ENCODE measurements at places on chromosomes 11 and 22.

DNA sequence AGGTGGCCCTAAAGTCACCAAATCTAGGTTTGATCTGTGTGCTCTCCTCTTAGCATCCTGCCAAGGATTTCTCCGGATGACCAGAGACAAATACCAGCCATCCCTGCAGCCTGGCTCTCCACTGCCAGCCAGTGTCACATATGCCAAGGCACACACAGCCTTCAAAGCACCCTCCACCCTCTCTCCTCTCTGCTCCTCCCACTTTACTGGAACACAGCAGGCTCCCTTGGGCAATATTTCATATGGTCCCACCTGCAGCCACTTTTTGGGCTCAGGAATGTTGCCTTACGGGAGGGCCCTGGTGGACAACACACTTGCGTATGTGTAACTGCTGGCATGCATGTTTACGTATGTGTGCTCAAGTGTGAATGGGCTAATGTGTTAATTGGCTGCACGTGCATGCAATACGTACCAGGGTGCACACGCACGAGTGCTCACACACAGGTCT lies 183.9 kb downstream of the CEP164 start:
- H3K4me3 ChIP-seq = no peak overlapping the region
- no peaks in the 10 kb centered on the region for H3K4me1 ChIP-seq
- no peak for DNase-seq
- H3K27ac ChIP-seq = no peak overlapping the region
- H3K36me3 ChIP-seq = no peaks in the 10 kb centered on the region
- peaks cover 63% of the 10 kb centered on the region for H3K27me3 ChIP-seq

DNA sequence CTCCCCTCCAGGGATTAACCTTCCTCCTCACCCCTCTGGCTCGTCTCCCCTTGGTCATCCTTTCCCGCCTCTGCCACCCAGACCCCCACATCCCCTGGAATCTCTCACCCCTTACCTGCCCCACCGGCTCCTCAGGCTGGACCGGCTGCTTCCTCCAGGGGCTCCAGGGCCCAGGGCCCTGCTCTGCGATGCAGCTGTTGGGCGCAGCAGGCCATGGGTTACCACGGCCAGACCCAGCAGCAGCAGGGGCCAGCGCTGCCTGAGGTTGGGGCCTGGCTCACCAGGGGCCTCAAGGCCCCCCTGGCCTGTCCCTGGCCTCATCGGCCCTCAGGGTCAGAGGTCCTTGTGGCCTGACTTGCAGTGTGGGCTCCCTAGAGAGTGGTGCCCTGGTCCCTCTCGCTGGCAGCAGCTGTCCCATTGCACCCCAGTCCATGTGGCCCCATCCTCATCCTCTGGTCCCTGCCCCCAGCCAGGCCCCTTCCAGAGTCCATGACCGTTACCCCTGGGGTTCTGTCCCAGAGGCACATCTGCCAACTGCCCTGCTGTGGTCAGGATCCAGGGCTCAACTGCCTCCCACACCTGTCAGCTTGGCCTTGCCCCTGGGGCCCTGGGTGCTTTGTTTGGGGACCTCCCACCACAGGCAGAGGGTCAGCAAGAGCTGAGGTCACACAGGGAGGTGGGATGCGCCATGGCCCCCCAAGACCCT lies at the start of gene IGLL1:
TSS of gene IGLL1 (minus strand) at position 421 of the 706 bp plus-strand sequence. CDS start at position 321, 100 bp downstream.
- no peaks in the 10 kb centered on the region for H3K4me1 ChIP-seq
- no peak within 1 kb of the TSS for H3K27ac ChIP-seq
- no peak for DNase-seq
- no peak within 1 kb of the TSS for H3K4me3 ChIP-seq
- H3K27me3 ChIP-seq = peaks cover 55% of the 10 kb centered on the region

- peaks cover 24% of the 10 kb centered on the region for H3K4me1 ChIP-seq
- H3K27ac ChIP-seq = peak overlapping the region; percentile 61
- no peak overlapping the region for H3K4me3 ChIP-seq
These were observed 76.9 kb downstream of the BCR start for GRCh38 chr22:23256986-23257888.

DNA sequence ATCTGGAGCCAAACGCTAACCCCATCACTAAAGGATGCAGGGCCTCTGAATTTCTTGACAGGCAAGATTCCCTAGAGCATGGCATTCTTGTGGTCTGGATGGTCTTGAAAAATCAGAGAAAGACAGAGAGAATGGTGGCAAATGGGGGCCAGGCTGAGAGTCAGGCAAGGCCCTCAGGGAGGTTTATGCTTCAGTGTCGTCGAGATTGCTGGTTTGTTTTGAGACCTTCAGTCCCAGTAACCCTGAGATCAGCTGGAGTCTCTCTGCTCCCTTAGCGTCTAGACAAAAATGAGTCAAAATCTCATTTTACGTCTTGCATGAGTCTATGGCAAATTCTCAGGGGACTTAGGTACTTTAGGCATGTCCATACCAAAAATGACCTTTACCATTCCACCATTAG lies 539.3 kb downstream of the SOX6 start:
- no peaks in the 10 kb centered on the region for H3K36me3 ChIP-seq
- no peak overlapping the region for H3K4me3 ChIP-seq
- no peak for DNase-seq
- no peak overlapping the region for H3K27ac ChIP-seq

- no peaks in the 10 kb centered on the region for H3K4me1 ChIP-seq
- H3K27me3 ChIP-seq = no peaks in the 10 kb centered on the region
- no peak for DNase-seq
- H3K36me3 ChIP-seq = peaks cover 36% of the 10 kb centered on the region
- H3K27ac ChIP-seq = no peak overlapping the region
These were observed 79.7 kb downstream of the DGCR2 start for GRCh38 chr22:19042285-19043120.

DNA sequence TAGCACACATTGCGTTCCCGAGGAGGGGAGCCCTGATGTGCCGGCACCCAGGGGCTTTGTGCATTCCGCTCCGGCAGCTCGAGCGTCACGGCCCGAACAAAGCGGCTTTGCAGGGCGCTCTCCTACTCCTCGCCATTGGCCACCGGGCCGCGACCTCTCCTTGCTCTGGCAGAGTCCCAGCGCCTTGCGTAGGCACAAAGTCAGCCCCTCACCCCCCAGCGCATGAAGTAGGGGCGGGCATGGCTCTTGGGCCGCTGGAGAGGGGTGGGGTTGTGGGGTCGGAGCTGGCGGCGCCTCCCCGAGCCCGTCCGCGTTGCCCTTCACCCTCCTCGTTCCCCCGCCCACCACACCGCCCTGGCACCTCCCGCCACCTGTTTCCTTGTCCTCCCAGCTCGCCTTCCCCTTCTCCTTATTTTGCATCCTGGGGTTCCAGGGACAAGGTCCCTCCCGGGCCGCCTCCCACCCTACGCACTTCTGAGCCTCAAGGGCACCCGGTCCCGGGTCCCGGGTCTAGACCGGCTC lies 753 bp upstream of the PPARA start:
- no peak for DNase-seq
- no peaks in the 10 kb centered on the region for H3K27me3 ChIP-seq
- peak overlapping the region; percentile 1 for H3K27ac ChIP-seq
- peaks cover 12% of the 10 kb centered on the region for H3K4me1 ChIP-seq

GRCh38 chr22:41822317-41823057 lies 10.4 kb upstream of the SREBF2 start:
- no peak for DNase-seq
- H3K4me3 ChIP-seq = no peak overlapping the region
- peaks cover 17% of the 10 kb centered on the region for H3K4me1 ChIP-seq

GRCh38 chr11:125626288-125626950 lies 1.5 kb downstream of the CHEK1 start:
- H3K36me3 ChIP-seq = peaks cover 7% of the 10 kb centered on the region
- H3K27me3 ChIP-seq = no peaks in the 10 kb centered on the region
- peak overlapping the region; percentile 90 for H3K27ac ChIP-seq

DNA sequence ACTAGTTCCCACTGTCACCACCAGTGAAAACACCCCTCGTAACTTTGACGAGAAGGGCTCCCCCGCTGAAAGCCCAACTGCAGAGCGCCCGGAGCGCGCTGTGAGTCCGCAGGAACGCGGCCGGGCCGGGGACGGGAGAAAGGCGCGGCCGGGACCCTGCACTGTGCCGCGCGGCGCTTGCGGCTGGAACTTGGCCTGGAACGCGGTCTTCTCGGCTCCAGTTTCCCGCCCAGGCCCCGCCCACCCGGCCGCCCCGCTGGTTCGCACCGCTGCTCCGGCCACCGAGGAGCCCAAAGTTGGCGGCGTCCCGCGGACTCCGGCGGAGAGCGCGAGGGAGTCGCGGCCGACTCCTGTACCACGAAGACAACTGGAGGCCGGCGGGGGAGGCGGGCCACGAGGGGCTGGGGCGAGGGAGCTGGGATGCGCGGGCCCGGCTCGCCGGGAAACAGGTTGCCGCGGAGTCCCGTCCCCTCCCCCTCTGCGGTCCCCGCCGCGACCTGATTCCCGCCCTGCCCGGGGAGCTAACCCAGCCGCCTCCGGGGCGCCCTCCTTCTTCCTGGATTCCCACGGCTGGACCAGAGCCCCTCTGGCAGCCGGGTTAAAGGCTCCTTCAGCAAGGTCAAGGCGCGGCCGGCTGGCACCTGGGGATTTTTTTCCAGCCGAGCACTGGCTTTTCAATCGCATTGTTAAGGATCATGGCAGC lies 3.4 kb downstream of the TENM4 start:
- peaks cover 7% of the 10 kb centered on the region for H3K4me1 ChIP-seq
- no peak for DNase-seq
- H3K4me3 ChIP-seq = no peak overlapping the region
- peaks cover 65% of the 10 kb centered on the region for H3K27me3 ChIP-seq
- no peaks in the 10 kb centered on the region for H3K36me3 ChIP-seq
- no peak overlapping the region for H3K27ac ChIP-seq

- no peak for DNase-seq
- no peaks in the 10 kb centered on the region for H3K27me3 ChIP-seq
- H3K4me1 ChIP-seq = peaks cover 65% of the 10 kb centered on the region
- peak overlapping the region; percentile 82 for H3K27ac ChIP-seq
These were observed 552 bp downstream of the CNIH2 start for GRCh38 chr11:66278363-66279091.

DNA sequence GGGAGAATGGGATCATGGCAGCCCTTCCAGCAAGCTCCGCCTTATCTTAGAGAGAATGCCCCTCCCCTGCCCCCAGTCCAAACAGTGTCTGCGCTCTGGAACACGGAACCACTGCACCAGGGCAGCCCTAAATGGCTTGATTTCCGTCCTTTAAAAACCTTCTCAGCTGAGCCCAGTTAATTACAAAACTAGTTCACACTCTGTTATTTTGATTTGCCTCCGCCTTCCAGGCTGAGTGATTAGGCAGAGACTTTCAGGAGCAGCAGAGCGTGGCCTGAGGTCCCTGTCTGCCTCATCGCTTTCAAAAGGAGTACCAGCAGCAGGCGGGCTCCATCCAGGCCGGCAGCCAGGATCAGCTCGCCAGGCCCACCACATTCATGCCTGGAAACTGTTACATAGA lies 313.0 kb downstream of the BRD1 start:
- H3K27me3 ChIP-seq = peaks cover 21% of the 10 kb centered on the region
- peaks cover 6% of the 10 kb centered on the region for H3K4me1 ChIP-seq
- peaks cover 3% of the 10 kb centered on the region for H3K36me3 ChIP-seq
- DNase-seq = no peak
- no peak overlapping the region for H3K27ac ChIP-seq
- H3K4me3 ChIP-seq = no peak overlapping the region

- H3K36me3 ChIP-seq = peaks cover 1% of the 10 kb centered on the region
- H3K27me3 ChIP-seq = peaks cover 22% of the 10 kb centered on the region
- no peak for DNase-seq
- H3K4me1 ChIP-seq = no peaks in the 10 kb centered on the region
- H3K4me3 ChIP-seq = no peak overlapping the region
These were observed 34.0 kb upstream of the A4GALT start for GRCh38 chr22:42754658-42755057.

DNA sequence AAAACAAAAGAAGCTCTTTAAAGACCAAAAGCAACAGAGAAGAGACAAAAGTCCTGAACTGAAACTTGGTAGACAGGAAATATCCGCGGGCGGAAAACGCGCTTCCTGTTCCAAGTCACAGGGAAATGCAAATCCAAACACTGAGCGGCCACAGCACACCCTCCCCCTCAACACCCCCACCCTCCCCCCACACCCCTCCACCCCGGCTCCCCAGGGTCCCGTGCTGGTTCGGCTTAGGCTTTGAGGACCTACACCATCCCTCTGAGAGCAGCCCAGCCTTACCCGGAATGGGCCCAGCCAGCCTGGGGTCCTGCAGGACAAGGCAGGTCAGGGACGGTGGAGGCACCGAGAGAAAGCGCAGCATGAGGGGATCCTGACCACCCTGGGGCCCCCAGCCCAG lies 160.4 kb downstream of the BRD1 start:
- DNase-seq = no peak
- peaks cover 19% of the 10 kb centered on the region for H3K4me1 ChIP-seq
- peaks cover 24% of the 10 kb centered on the region for H3K27me3 ChIP-seq
- H3K36me3 ChIP-seq = peaks cover 5% of the 10 kb centered on the region

- no peak overlapping the region for H3K4me3 ChIP-seq
- no peaks in the 10 kb centered on the region for H3K36me3 ChIP-seq
- peaks cover 16% of the 10 kb centered on the region for H3K27me3 ChIP-seq
These were observed 1526.3 kb downstream of the BRD1 start for GRCh38 chr22:48301421-48301820.

GRCh38 chr22:33057363-33057995 lies 702 bp downstream of the SYN3 start:
- DNase-seq = no peak
- H3K4me1 ChIP-seq = no peaks in the 10 kb centered on the region
- H3K36me3 ChIP-seq = no peaks in the 10 kb centered on the region
- H3K27me3 ChIP-seq = peaks cover 87% of the 10 kb centered on the region
- no peak overlapping the region for H3K27ac ChIP-seq

- peaks cover 17% of the 10 kb centered on the region for H3K4me1 ChIP-seq
- no peak for DNase-seq
- H3K4me3 ChIP-seq = no peak overlapping the region
- peaks cover 2% of the 10 kb centered on the region for H3K36me3 ChIP-seq
- peaks cover 16% of the 10 kb centered on the region for H3K27me3 ChIP-seq
These were observed 96.5 kb downstream of the CWC15 start for GRCh38 chr11:94876645-94877442.

DNA sequence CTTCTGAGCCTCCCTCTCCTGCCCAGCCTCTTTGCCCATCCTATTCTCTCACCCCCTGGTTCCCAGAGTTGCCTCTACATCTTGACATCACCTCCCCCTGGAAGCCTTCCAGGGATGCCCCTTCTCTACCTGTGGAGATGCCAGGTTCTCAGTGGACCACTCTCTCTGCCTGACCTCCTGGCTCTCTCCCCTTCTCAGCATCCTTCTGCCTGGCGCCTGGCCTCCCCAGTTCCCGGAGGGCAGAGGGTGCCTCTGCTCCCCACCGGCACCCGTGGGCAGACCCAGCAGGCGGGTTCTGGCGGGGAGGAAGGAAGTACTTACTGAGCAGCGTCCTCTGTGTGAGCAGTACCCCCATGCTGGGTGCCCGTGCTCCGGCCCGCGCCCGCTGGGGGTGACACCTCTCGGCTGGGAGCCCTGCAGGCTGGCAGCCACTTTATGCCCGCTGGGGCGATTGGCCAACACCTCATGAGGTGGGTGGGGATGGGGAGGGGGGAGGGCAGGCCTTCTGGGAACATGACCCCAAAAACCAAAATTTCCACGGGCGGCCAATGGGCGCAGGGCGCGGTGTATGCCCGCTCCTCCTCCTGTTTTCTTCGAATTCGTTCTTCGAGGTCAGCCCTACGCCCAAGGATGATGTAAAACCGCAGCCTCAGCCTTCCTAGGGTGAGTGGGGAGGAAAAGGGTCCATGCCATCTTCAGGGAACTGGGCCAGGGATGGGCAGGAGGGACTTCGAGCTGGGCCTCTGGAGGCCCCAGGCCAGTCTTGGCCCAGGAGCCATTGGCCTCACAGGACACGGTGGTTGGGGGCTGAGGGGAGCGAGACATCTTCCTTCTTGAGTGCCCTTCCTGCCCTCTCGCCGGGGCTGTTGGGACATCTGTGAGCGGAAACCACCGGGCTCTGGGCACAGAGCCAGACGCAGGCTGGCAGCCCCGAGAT lies at the start of gene OSM:
TSS of gene OSM (minus strand) at position 407 of the 937 bp plus-strand sequence. CDS start at position 355, 52 bp downstream.
- H3K27me3 ChIP-seq = no peaks in the 10 kb centered on the region
- peaks cover 30% of the 10 kb centered on the region for H3K36me3 ChIP-seq
- peaks cover 60% of the 10 kb centered on the region for H3K4me1 ChIP-seq

GRCh38 chr11:35035894-35036408 lies 103.0 kb upstream of the CD44 start:
- no peak overlapping the region for H3K27ac ChIP-seq
- no peak overlapping the region for H3K4me3 ChIP-seq
- H3K36me3 ChIP-seq = peaks cover 12% of the 10 kb centered on the region
- peaks cover 23% of the 10 kb centered on the region for H3K4me1 ChIP-seq
